Neural crest cell (in vitro differentiated cells): ENCODE measurements at places on chromosomes 1 and 21. TPM values are rescaled to one million over a fixed set of nuclear protein-coding genes. Genes with fewer than 3 reads are reported as not detected.

DNA sequence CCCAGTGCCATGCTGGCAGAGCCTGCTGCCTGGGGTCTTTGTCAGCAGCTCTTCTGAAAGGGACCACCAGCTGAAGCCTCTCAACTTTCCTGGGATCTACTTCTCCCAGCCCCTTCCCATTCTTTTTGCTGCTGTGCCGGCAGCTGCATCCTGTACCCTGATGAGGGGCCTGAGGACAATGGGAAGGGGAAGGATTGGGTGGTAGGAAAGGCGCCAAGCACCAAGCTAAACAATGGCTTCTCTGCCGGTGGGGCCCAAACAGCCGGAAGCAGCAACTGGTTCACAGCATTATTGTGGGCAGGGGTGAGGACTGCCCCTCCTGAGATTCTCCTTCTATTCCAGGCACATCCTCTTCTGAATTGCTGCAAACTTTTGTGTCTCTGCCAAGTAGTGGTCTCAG, 5.0 kb upstream of the EFCAB14 start:
- no peak for DNase-seq

GRCh38 chr1:170214117-170215032, 68.6 kb downstream of the NTMT2 start:
- no peak for DNase-seq

DNA sequence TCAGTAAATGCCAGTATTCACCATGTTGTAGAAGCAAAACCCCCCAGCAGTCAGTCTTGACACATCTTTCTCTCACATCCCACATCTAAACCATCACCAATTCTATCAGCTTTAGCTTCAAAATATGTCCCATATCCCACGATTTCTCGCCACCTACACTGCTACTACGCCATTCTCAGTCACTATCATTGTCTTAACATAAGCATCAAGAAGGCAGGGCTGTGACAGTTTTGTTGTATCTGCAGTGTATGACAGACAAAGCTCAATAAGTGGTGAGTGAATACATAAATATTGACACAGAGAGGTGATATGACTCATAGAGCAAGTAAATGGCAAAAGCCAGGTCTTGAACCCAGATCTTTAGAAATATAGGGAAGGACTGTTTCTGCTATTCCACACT, 59.9 kb downstream of the JAK1 start:
- DNase-seq: no peak

The AGO3 gene
- 27.9 and 29.2 TPM in 2 replicates for total RNA-seq

The PRRX1 gene
- 4.1 and 4.6 TPM in 2 replicates for total RNA-seq

- DNase-seq: no peak
Observed at GRCh38 chr1:154199563-154199879, 6.6 kb downstream of the CFAP141 start.

The HSD3B2 gene
- total RNA-seq: not detected in 2 replicates

DNA sequence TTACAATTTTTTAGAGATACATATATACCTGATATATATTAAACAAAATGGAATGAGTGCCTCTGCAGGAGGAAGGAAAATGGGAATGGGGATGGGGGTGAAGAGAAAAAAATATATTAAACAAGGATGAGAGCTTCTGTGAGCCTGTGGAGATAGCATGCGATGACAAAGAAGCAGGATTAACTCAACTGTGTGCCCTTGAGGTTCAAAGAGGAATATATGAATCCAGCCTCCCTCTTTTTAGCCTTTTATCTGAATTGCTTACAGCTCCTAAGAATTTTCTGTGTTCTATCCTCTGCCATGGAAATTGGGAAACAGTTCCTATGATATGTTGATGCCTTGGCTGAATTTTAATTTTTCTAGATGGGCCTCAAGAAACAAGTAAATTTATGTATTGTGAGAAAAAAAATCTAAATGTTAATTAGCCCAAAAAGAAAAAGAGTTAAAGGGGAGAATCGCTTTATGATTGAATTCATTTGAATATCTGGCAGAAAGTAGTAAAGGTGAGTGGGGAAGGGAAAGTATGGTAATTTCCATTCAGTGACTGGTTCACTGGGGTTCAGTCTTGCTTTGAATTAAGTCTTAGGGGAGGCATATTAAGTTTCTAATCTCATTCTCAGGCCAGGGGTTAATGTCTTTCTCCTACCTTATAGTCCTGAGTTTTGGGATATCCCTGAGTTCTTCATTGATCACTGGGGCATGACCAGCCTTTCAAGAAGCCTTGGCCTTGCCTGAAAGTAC, 106.3 kb upstream of the HMCN1 start:
- DNase-seq: no peak

- no peak for DNase-seq
Observed at GRCh38 chr1:166974647-166975345, 544 bp downstream of the ILDR2 start.

The NR1I3 gene
- not detected in 2 replicates for total RNA-seq
